ENCODE measurements at places on chromosomes 2 and 18.

- DNase-seq: no peak
Observed at GRCh38 chr2:171957061-171957460, 34.8 kb downstream of the HAT1 start.

DNA sequence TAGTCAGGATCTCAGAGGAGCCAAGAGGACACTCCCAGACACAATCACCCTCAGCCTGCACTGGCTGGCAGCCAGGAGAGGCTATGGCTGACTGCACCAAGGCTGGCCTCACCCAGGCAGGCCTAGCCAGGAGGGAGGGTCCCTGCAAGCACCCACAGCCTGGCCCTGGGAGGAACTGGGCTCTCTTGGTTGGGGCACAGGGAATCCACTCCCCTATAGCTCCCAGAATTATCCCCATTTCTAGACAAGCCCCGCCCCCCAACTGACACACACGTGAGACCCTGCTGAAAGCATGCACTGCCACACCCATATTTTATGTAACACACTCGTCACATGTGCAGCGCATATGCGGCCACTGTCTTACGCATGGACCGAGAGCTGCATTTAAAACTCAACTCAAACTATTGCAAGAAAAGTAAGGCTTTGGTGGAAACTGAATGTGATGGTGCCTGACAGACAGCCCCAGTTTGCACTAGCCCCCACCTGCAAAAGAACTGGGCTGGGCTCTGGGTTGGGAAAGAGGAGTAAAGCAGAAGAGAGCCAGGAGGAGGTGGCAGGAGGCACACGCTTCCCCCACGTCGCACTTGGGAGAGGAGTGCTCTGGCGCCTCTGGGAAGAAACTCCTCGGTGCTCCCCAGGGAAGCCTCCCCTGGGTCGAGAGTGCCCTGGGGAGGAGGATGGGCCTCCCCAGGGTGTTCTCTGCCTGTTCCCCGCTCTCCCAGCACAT is 28.9 kb upstream of the ARHGEF4 start:
- DNase-seq: no peak

DNA sequence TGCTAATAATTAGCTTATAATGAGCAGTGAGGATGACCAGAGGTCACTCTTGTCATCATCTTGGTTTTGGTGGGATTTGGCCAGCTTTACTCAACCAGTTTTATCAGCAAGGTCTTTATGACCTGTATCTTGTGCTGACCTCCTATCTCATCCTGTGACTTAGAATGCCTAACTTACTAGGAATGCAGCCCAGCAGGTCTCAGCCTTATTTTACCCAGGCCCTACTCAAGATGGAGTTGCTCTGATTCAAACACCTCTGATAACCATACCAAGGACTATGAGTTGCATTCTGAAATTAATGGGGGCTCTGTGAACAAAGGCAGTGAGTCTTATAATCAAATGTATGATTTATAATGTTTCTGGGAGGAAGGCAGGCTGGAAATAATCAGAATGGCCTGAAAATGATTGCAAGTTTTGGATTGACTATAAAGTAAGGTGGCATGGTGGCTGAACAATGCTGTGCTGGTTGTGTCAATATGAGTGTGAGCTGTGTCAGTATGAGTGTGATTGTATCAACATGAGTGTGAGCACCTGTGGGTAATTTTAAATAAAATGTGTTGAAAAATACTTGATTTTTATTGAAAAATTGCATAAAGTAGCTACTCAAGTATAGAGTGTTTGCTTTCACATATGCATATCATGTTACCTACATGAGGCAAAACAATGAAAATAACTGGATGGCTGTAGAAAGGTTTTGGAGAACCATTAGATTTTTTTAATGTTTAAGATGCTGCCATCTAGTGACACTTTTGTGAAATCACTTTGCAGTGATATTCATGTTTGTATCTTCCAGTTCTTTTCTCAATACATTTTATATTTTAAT is 103.0 kb downstream of the KYNU start:
- no peak for DNase-seq

- DNase-seq: no peak
Observed at GRCh38 chr18:75455249-75456198, 28.0 kb upstream of the SMIM21 start.

DNA sequence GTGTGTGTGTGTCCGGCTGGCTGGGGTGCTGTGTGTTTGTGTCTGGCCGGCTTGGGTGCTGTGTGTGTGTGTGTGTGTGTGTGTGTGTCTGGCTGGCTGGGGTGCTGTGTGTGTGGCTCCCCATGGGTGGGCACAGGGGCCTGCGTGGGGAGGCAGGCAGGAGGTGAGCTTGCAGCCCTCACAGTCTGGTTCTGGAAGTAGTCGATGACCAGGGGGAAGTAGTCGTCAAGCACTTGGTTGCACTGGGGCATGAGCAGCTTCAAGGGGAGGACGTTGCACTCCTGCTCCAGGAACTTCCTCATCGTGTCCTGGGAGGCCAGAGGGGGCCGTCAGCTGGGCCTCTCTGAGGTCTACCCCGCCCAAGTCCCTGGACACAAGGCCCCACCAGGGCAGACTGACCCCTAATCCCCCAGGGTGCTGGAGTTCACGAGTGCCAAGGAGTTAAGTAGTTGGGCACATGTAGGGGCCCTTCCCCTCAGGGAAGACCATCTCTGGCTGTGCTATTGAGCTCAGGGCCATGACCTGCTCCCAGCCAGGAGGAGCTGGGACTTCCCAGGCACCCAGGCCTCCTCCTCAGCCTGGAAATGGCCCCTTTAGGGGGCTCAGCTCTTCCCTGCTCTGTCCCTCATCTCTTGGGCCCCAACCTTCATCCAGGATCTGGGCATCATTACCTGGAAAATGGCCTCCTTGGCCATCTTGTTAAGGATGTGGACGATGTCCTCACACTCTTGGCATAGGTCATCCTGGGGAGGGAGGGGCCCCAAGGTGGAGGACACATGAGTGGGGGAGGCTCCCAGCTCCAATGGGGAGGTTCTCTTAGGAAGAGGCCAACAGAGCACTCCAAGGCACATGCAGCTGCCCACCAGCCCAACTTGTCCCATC is 1.3 kb downstream of the SFTPB start:
- DNase-seq: no peak

GRCh38 chr2:132255714-132256113 is 94.0 kb upstream of the ANKRD30BL start:
- no peak for DNase-seq

DNA sequence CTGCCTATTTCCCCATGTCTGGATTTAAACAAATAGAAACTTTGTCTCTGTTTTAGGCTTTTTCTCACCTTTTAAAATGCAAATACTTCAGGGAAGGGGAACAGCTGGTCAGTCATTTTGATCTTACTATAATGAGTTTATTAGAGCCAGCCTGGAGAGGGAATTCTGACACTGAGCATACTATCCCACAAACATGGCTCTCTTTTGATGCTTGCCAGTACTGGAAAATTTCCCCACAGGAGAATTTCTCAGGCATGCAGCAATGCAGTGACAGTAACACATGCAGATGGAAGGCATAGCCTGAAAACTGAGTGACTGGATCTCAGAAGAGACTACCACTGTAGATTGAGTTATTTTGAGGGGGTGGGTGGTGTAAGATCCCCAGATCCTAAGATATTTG is 974.3 kb upstream of the CELF4 start:
- no peak for DNase-seq

- no peak for DNase-seq
Observed at GRCh38 chr2:17827316-17827715, 11.1 kb downstream of the MSGN1 start.

GRCh38 chr18:22684268-22684667 is 248.9 kb upstream of the RBBP8 start:
- no peak for DNase-seq

GRCh38 chr2:59888015-59888414 is 665.4 kb downstream of the BCL11A start:
- DNase-seq: peak; percentile 37

GRCh38 chr2:100350661-100351185 is 28.4 kb upstream of the LONRF2 start:
- DNase-seq: no peak

GRCh38 chr2:106278112-106278876 is 84.2 kb upstream of the UXS1 start:
- DNase-seq: no peak

GRCh38 chr2:190254063-190254850 is 65.4 kb downstream of the HIBCH start:
- no peak for DNase-seq

GRCh38 chr2:157628477-157629415 is at the start of gene ACVR1C:
ACVR1C (minus strand) TSS chr2:157628864; CDS start chr2:157628644, 220 bp downstream.
- peak; percentile 65 for DNase-seq

DNA sequence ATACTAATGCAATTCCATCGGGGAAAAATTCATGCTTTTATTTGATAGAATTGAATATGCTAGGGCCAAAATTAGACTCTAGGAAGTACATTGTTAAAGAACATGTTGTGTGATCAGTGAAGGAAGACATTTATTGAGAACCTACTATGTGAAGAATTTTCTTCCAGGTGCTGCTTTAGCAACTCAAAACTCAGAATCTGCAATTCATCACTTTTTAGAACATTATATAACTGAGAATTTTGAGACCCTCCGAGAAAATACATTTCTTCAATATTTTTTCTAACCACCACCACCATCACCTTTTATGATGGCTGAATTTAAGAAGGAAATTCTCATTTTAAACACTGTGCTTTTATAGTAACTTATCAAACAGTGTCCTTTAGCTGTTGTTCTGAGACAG is 315.2 kb downstream of the FIGN start:
- DNase-seq: no peak

GRCh38 chr2:10363861-10364610 is 61.3 kb downstream of the HPCAL1 start:
- DNase-seq: no peak

- DNase-seq: no peak
Observed at GRCh38 chr2:236133410-236134012, 34.7 kb downstream of the GBX2 start.

GRCh38 chr2:65589667-65590066 is 157.3 kb upstream of the SPRED2 start:
- DNase-seq: no peak

- no peak for DNase-seq
Observed at GRCh38 chr2:57443973-57444521, 602.6 kb upstream of the VRK2 start.

DNA sequence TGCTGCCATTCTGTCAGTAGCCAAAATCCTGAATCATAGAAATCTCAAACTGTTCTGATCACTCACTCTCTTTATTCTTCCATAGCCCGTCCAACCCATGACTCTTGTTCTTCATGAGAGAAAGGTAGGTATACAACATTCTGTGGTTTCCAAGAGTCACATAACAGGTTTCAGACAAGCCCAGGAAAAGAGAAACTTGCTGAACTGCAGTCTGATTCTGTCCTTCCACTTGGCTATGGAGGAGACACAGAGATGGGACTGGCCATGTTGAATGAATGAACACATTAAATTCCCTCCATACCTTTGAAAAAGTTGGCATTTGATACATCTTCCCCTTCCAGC is 880.2 kb upstream of the CELF4 start:
- DNase-seq: no peak

- no peak for DNase-seq
Observed at GRCh38 chr2:237222178-237222577, 136.5 kb downstream of the COPS8 start.

DNA sequence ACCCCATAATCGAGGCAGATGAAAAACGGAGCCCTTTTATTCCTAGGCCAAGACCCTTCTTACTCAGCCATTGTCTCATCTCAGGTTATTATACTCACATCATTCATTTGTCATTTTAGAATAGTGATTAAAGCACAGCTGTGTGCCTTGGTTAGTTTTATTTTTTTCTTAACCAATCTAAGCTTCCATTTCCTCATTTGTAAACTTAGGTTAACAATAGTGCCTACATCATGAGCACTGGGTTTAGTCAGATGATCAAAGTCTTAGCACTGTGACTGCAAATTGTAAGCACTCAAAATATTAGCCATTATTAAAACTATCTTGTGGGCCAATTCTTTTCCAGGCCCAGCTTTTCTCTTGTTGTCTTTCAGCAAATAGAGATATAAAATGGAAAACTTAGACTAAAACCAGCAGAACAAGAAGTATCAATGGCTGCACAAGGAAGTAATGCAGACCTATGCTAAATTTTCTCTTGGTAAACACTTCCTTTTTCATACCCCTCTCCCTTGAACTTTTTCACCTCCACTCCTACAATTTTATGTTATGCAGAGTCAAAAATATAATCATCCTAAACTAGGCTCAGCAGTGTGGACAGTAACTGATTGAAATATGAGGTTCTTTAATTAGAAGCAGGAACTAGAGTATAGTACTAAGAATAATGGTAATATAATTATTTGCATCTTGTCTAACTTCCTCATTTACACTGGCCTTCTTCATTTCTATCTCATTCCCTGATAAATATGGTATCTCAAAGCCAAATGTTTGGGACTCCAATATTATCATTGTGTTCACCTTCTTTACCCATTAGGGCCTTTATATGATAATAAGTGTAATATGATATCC is 21.5 kb upstream of the GALNT3 start:
- no peak for DNase-seq

DNA sequence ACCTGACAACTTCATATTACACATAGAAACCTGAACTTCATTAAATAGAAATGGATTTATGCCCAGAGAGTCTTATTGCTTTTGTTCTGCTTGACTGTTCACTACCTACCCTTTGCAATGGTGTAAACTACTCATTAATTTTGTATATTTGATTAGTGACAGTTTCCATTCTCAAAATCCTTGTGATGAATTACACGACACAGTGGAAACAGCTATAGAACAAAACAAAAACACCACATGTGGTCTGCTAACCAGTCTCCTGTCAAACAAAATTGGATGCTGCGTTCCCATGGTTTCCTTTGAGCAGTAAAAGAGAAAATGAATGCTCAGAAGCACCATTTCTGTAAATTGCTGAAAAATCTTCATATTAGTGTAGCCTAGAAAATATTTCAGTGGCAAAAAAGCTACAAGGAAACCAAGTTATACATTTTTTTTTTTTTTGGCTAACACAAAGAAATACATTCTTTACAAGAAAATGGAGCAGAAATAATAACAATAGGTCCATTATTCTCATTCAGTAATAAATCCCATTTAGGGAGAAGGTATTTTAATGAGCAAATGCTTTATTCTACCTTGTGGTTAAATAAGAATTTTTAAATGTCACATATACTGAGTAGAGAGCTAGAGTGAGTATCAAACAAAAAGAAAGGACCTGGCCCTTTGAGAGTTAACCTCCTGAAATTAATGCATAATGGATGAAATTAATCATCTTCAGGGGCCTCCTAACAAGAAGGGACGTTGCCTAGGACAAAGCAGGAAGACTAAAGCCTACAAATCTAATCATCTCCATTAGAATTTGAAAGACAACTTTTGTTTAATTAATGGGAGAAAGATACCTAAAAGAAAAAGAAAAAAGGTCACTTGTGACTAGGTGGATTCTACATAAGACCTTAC is 355.1 kb upstream of the ZC3H15 start:
- DNase-seq: no peak

- no peak for DNase-seq
Observed at GRCh38 chr2:65045651-65046050, 10.6 kb upstream of the CEP68 start.

DNA sequence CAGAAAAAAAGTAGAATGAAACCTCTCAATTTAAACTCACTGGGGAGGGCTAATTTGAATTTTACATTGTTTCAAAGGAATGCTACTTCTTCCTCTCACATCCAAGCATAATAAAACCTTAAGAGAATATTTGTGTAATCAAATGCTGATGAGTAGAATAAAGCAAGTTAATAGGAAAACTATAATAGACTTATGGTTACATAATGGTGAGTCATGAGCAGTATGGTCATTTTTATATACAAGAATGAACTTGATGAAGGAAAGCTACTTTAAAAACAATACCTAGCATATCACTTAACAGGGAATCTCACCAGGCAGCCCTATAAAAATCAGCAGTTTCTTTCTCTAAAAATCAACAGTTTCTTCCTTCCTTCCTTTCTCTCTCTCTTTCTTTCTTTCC is 80.3 kb downstream of the VSNL1 start:
- no peak for DNase-seq
